ENCODE measurements at places on chromosomes 6 and 20.
A peak's percentile ranks its signal among the peaks of the same experiment; 100 is the strongest.

- DNase-seq, result no peak
Measured at GRCh38 chr6:87001494-87001893, 64.2 kb downstream of the HTR1E start.

- no peak for DNase-seq
Measured at GRCh38 chr6:17066610-17067009, 35.2 kb upstream of the STMND1 start.

GRCh38 chr6:62775427-62776022, 435.7 kb upstream of the FKBP1C start:
- no peak for DNase-seq

DNA sequence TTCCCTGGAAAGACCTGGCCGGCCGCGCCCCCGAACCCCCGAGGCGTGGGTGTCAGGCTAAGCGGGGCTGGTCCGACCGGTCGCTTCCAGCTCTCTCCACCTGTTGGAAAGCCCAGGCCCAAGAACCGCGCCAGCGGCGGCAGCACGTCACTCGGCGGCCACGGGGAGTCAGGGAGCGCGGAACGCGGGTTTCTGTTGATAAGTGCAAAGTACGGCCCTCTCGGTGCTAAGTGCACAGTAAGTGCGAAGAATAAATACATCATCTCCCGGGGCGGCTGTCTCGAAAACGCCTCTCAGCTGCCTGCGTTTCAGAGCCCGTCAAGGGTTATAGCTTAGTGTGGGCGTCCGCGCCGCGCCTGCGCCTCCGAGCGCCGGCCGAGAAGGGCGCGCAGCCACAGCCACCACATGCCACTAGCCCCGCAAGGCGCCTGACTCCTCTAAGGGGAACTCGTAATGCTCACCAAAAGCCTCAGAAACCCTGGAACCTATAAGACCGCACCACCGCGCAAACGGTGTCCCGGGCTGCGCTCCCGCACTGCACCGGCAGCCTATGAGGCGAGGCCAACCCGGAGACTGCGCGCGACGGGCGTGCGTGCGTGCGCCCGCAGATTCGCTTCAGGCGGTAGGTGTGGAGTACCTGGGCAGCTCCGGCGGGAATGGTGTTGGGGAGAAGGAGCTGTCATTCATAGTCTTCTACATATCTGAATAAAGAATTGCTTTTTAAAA, 9.2 kb upstream of the TBX18 start:
- peak; percentile 45 for DNase-seq

DNA sequence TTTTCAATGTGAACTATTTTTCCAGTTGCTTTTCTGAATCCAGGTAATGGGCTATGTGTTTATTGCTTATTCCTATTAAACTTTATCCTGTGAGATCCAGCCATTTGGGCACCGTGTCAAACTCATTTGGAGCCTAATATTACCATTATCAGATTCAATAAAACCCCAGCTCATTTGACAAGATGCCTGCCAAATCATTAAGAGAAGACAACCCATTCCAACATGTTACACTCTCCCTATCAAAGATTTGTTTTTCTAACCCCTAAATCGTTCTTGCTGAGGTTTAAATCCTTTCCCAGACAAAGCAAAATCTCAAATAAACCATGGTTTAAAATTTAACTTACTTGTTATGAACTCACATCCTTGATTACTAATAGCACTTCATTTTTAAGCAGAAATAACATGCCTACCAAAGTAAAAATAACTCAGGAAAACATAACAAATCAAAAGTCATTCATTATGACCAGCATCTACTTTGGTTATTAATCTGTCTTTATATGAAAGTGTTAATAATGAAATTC, 130.0 kb upstream of the TCF21 start:
- DNase-seq, result no peak

GRCh38 chr6:71531841-71532240, 243.2 kb downstream of the OGFRL1 start:
- no peak for DNase-seq

GRCh38 chr6:142374091-142374770, 72.4 kb downstream of the ADGRG6 start:
- DNase-seq, result no peak

DNA sequence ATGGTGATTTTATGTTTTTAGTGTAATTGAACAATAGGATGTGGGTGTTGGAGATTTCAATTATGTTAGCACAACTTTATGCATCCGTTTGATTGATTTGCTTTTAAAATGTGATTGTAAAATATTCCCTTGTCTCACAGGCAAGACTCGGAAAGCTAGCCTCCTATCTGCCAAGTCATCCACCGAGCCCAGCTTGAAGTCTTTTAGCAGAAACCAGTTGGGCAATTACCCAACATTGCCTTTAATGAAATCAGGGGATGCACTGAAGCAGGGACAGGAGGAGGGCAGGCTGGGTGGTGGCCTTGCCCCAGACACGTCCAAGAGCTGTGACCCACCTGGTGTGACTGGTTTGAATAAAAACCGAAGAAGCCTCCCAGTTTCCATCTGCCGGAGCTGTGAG, 200.9 kb downstream of the SASH1 start:
- no peak for DNase-seq

DNA sequence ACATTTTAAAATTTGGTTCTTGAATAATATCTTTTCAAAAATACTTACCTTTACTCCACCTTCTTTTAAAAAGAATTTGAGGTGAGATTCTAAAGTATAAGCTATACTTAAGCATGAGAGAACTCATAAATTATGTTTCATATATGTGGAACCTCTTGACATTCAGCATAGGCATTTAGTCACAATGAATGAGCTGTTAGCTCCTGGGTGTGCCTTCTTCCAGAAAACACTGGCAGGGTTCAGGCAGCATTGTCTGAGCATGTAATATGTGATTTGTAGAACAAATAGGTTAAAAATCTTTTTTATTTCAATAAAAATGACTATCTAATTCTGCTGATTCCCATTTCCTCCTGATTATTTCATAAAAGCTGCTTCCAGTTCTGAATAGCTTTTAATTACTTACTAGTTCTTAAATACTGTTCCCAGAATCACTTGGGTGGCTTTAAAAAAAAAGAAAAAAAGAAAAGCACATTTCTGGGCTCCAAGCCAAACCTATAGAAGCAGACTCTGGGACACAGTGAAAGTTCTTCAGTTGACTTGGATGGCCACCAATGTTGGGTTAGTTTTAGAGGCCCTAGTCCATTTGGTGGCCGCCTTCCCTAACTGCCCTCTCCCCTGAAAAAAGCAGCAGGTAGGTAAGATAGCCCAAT, 20.2 kb downstream of the RNF8 start:
- DNase-seq, result no peak

- DNase-seq, result no peak
Measured at GRCh38 chr20:49685809-49686208, 27.9 kb downstream of the B4GALT5 start.

GRCh38 chr6:75819776-75820487, 70.9 kb downstream of the MYO6 start:
- peak; percentile 55 for DNase-seq

DNA sequence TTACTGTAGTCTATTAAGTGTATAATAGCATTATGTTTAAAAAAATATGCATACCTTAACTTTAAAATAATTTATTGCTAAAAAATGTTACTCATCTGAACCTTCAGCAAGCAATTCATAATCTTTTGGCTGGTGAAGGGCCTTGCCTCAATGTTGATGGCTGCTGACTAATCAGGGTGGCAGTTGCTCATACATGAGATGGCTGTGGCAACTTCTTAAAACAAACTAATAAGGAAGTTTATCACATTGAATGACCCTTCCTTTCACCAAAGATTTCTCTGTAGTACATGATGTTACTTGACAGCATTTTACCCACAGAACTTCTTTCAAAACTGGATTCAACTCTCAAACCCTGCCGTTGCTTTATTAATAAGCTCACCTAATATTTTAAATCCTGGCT, 84.0 kb downstream of the TASP1 start:
- no peak for DNase-seq

DNA sequence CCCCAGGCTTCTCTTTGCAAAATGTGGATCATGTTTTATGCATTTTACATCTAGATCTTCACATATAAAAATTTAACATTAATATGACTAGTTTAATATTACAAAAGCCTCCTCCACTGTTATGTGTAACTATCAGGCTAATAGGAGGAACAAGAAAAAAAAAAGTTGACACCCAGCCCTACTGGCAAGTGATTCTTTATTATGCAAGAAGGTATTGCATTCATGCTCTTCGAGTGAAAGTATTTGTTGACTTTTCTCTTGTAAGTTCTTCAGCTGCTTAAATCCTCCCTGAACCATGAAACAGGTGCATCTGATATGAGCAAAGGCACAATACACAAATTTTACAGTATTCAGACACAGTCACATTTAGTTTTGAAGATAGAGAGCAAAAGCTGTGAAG, 716 bp upstream of the HLA-DQB2 start:
- no peak for DNase-seq

DNA sequence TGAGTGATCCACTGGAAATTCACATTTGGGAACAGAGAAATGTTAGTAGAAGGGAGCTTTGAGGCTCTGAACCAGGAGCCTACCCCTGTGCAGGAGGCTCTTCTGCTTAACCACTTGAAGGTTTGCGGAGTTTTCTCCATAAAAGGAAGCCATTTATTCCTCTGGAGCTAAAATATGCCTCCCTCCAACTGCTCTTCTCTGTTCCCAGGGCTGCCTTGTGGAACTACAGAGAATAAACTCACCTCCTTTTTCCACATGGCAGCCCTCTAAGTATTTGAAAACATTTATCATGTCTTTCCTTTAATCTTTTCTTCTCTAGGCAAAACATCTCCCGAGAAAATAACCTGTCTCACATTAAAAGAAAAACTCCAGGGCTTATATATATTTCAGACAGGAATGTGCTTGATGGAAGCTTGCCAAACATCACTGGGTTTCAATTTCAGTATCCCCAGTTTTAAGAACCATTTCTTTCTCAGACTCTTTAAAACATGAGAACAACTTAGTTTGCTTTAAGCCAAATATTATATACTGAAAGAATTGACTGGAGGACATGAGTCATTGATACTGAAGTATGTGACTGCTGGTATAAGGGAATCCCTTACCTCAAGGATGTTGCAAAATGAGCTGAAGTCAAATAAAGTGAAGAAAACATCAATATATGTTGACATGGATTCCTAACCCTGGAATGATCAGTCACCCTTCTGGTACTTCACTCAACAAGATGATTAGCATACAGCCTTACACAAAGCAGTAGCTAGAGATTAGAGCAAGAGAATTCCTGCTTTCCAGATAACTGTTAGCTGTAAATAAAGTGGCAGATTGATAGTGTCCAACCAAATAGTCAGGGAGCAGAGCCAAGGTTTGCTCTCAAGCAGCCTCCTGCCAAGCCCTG, 74.0 kb downstream of the ZBTB2 start:
- DNase-seq, result no peak

GRCh38 chr6:105510746-105511145, 107.9 kb upstream of the PREP start:
- DNase-seq, result no peak

DNA sequence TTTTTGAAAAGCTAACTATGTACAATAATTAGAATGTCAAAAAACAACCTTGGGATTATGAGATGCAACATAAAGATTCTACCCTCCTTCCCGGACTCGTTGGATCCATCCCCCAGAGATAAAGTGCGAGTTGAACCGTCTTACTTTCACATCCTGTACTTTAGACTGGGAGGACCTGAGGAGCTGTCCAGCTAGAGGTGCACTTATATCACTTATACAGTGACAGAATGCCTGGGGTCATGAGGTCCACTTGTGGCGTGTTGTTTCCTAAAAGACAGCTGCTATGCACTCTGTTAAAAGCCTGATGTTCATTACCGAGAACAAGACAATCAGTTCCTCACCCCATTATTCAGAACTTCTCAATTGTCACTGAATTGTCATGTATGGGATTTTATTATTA, 2.1 kb downstream of the CDS2 start:
- DNase-seq, result no peak

DNA sequence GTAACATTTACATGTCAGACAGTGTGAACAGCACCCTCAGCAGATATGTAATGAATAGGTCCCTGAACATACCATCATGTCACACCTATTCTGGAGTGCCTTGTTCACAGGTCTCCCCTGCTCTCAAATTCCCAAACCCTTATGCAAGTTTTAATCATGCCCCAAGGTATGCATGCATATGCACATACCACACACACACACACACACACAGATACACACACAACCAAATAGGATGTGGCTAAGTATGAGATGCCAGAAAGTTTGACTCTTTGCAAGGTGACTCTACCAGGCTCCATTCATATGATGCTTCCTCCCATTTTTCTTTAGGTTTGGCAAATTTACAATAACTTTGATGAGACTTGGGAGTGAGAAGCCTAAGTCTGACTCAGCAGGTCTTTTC, 243.8 kb upstream of the IRAK1BP1 start:
- no peak for DNase-seq

GRCh38 chr6:46612645-46613044, 40.0 kb downstream of the CYP39A1 start:
- DNase-seq, result no peak

- DNase-seq, result no peak
Measured at GRCh38 chr20:17641993-17642392, 40.0 kb downstream of the RRBP1 start.

- no peak for DNase-seq
Measured at GRCh38 chr6:140987364-140988155, 1145.2 kb upstream of the GJE1 start.

- DNase-seq, result no peak
Measured at GRCh38 chr6:168866534-168866933, 387.1 kb downstream of the THBS2 start.

DNA sequence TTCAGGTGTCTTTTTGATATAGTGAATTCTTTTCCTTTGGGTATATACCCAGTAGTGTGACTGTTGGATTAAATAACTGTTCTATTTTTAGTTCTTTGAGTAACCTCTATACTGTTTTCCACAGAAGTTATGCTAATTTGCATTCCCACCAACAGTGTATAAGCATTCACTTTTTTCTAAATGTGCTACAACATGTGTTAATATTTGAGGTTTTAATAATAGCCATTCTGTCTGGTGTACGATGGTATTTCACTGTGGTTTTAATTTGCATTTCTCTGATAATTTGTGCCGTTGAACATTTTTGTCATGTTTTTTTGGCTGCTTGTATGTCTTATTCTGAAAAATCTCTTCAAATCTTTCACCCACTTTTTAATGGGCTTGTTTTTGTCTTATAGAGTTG, 563.5 kb downstream of the GRIK2 start:
- DNase-seq, result no peak

GRCh38 chr6:40937491-40937890, 101.5 kb downstream of the UNC5CL start:
- no peak for DNase-seq
